Foreskin keratinocyte (primary cell): ENCODE measurements at places on chromosomes 1 and 21.
A peak's percentile ranks its signal among the peaks of the same experiment; 100 is the strongest.

DNA sequence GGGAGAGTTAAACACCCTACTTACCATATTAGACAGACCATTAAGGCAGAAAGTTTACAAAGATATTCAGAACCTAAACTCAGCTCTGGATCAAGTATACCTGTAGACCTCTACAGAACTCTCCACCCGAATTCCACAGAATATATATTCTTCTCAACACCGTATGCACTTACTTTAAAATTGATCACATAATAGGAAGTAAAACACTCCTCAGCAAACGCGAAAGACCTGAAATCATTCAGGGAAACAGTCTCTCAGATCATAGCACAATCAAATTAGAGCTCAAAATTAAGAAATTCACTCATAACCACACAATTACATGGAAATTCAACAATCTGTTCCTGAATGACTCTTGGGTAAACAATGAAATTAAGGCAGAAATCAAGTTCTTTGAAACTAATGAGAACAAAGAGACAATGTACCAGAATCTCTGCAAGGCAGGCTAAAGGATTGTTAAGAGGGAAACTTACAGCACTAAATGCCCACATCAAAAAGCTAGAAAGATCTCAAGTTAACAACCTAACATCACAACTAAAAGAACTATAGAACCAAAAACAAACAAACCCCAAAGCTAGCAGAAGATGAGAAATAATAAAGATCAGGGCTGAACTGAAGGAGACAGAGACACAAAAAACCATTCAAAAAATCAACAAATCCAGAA, 19.1 kb downstream of the CD84 start:
- DNase-seq, result no peak

- DNase-seq, result no peak
Observed at GRCh38 chr1:227733309-227733705, 1.8 kb downstream of the JMJD4 start.

- DNase-seq, result peak; percentile 13
Observed at GRCh38 chr1:102833151-102833550, 275.2 kb downstream of the COL11A1 start.

- no peak for DNase-seq
Observed at GRCh38 chr1:246199086-246199645, 307.9 kb downstream of the SMYD3 start.

DNA sequence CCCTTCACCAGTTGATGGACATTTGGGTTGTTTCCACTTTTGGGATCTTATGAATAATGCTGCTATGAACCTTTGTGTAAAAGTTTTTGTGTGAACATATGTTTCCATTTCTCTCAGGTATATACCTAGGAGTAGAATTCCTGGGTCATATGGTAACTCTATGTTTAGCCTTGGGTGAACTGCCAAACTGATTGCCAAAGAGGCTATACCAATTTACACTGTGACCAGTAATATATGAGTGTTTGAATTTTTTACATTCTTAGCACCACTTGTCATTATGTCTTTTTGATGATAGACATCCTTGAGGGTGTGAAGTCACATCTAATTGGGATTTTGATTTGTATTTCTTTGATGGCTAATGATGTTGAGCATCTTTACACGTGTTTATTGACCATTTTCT, 290.1 kb downstream of the DUSP10 start:
- no peak for DNase-seq

- DNase-seq, result no peak
Observed at GRCh38 chr1:165109013-165109412, 247.5 kb downstream of the LMX1A start.

DNA sequence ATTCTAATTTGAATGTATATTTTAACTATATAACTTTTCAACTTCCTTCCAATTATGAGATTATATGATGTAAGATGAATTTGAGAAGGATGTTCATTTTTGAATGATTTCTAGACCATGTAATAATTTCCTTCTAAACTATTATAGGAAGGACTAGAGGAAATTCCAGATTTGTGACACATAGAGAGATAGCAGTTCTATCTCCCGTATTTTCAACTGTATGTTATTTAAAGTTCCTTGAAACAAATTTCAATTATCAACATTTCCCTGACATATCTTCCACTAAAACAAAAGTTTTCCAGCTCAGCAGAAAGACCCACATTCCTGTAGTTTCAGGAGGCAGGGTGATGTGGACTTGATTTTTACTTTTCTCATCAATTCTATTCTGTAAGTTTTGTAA, 396.7 kb upstream of the C1orf87 start:
- no peak for DNase-seq

DNA sequence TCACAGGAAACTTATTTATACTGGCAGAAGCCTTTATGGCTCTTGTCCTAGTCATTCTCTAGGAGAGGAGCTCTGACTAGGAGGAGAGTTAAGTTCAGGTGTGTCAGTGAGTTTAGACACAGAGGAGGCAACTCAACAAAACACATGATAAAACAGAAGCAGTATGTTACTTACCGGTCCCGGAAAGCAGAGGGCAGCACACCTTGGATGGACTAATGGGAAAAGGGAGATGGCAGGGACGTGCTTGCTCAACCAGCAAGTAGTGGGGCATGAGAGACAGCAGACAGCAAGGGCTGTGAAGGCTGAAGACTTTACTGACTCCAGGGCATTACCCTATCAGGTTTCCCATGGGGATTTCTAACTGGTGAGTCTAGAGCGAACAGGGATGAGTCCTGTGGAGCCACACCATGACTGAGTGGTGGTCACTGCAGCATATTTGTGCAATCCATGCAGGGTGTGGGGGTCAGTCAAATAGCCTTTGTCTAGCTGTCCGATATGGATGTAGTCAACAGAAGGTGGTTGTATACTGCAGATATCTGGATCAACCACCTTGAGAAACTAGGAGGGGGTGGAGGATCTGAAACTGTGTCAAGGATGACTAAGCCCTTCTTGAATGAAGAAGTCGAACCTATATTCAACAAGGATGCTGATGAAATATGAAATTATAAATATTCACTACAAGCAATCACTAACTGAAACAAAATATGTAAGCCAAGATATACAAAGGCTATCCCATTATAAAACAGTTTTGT, 596.3 kb upstream of the CHRM3 start:
- DNase-seq, result no peak

- DNase-seq, result no peak
Observed at GRCh38 chr1:77392486-77392885, 110.7 kb downstream of the AK5 start.

DNA sequence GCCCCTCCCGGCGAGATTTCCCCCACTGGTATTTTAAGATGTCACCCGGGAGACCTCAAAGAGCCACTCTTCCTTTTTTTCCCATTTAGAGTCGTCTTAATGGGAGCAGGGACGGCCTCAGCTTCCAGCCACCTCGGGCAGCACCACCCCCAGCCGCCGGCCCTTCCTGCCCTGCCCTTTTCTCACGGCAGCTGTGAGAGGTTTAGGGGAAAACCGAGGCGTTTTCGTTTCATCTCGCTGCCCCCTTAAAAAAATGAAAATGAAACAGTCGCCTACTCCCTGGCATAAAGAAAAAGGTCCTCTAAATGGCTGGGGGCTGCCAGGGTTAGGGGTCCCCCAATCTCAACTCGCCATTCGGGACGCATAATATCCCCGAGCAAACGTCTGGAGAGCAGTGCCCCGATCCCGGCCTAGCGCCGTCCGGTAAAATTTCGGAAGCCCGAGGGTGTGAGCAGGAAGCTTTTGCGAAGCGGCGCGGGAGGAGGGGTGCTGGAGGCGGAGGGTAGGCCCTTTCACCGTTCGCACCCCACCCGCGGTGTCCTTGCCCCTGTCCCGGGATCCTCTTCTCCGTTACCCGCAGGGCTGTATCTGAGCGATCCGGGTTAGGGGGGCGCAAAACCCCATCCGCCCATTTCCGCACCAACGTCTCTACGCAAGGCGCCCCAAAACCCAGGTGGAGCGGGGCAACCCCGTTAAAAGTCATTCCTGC, 1.2 kb downstream of the RUNX3 start:
- no peak for DNase-seq

- no peak for DNase-seq
Observed at GRCh38 chr1:78223417-78224215, 177.8 kb downstream of the GIPC2 start.

DNA sequence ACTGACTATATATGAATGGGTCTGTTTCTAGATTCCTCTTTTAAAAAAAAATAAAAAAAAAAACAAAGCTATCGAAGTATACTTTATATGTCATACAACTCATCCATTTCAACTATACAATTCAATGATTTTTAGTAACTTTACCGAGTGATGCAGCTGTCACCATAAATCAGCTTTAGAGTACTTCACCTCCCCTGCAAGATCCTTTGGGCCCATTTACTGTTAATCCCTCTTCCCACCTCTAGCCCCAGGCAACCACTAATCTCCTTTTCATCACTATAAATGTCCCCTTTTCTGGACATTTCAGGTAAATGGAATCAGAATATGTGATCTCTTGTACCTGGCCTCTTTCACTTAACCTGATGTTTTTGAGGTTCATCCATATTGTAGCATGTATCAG, 133.9 kb downstream of the PEX14 start:
- DNase-seq, result no peak

GRCh38 chr1:32729254-32730046, 26.9 kb upstream of the SYNC start:
- no peak for DNase-seq

DNA sequence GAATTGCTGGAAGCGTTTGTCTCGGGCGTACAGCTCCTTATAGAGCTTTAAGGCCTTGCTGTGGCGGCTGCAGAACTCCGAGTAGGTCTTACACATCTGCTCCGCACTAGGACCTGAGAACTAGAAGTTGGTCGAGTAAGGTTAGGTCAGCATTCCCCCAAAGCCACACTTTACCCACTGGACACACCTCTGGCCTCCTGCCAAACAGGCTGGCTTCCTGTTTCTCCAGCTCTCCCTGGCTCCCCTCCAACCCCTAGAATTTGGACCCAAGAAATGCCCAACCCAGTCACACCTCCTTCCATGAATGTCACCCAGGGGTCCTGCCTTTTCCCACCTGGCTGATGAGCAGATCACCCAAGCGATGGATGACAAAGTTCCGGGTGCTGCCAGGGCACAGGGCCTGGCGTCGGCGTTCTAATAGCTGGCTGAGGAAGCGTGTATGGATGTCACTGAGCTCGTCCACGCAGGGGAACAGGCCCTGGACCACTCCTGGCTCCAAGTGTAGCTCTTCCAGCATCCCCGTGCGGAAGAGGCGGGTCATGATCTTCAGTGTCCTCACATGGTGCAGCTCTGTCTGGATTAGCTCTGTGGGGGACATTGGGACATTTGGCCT, 15.6 kb downstream of the ARHGEF2 start:
- DNase-seq, result no peak

DNA sequence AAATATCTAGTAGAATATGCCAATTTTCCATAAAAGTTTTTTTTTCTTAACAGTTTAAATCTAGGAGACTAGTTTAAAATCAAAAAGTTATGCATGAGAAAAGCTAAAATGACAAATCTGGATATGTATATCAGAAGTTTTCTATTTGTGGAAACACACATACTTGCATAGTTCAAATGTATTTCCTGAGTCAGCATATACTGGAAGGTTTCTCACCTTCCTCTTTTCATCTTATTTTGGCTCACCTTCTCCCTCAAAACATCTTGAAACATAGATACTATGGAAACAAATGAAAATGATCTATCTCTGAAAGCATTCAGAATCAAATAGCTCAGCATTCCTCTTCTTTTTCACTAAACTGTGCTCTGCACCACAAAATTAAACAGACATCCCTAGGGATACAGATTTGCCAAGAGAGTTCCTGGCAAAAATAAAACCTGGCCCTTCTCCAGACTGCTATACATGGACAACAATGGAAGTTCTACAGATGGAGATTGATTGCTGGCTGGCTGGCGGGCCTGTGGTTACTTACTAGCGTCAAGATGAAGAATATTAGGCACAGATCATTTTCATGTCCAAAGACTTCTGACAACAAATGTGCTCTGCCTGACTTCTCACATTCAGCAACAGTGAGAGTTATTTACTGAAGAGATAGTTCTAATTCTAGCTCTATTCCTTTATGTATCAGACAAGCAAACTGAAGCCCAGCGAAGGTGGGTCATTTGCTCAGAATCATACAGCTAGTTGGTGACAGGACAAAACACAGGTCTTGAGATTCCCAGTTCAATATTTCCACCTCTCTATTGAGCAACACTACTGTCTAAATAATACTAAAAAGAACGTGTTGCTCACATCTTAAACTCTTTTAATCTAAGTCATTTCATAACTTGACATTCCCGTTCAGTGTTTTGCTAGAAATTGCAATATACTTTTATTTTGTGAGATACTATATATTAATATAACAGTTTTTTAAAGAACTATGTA, 26.6 kb downstream of the DIPK1A start:
- peak; percentile 40 for DNase-seq

GRCh38 chr1:19438516-19439195, 46.7 kb downstream of the CAPZB start:
- DNase-seq, result no peak

DNA sequence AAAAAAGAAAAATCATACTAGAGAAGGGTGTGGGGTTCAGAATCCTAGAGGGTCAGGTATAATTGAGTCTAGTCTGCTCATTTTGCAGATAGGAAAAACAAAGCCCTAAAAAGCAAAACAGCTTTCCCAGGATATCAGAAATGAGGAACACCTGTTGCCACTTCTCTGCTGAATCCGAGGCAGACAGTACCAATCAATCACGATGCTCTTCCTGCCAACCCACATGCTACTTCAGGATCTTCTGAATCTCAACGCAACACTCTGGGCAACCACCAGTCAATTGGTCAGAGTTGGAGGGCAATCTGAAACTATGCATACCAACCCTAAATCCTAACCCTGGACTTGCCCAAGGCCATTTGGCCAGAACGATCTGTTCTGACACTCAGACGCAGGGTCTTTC, 128.3 kb downstream of the EPHB2 start:
- no peak for DNase-seq

- peak; percentile 69 for DNase-seq
Observed at GRCh38 chr1:80218112-80218511, 1211.6 kb upstream of the ADGRL4 start.

DNA sequence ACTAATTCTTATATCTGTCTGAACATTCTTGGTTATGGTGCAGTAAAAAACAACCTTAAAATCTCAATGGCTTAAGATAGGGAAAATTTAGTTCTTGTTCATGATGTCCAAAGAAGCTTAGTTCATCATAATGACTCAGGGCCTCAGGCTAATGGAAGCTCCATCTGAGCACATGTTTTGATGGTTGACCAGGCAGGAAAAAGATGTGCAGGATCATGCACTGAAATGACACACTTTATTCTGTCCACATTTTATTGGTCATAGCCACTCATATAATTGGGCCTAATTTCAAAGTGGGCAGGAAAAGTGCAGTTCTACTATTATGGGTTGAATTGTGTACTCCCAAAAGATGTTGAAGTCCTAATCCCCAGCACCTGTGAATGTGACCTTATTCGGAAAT, 198.2 kb downstream of the CENPF start:
- DNase-seq, result peak; percentile 64

GRCh38 chr1:167871331-167871730, 42.6 kb downstream of the ADCY10 start:
- DNase-seq, result no peak

DNA sequence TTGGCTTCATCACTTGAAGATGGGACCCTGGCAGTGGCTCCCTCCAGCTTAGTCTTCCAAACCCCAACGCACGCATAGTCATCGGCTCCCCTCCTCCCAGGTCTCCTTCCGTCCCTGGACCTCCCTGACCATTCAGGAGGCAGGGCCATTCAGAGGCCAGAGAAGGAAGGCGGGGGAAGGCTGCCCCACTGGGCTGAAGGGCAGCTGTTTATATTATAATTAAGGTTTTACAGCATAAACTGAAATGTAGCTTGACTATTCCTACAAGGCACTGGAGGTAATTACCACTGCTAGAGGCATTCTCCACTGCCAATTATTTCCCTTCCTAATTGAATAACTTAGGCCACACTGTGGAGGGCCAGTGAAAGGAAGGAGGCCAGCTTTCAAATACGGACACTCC, 170.6 kb upstream of the PROX1 start:
- DNase-seq, result no peak

- no peak for DNase-seq
Observed at GRCh38 chr1:113984710-113985109, 5.4 kb downstream of the OLFML3 start.
